AG09319 (cell line): ENCODE measurements at places on chromosomes 2 and 18.

DNA sequence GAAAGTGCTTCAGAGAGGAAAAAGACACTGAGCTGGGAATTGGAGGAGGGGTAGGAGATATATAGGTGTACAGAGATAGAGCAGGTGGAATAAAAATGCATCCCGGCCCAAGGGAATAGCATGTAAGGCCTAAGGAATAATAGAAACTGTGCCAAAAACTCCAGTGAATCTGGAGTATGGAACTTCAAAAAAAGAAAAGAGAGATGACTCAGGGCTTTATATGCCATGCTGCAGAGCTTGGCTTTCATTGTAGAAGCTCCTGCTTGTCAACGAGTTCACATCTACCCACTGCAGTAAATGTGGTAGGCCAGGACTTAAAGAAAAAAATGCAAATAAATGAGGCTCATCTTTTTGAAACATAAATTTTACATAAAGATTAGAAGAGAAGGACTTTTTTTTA lies 131.8 kb downstream of the MREG start:
- DNase-seq = no peak

DNA sequence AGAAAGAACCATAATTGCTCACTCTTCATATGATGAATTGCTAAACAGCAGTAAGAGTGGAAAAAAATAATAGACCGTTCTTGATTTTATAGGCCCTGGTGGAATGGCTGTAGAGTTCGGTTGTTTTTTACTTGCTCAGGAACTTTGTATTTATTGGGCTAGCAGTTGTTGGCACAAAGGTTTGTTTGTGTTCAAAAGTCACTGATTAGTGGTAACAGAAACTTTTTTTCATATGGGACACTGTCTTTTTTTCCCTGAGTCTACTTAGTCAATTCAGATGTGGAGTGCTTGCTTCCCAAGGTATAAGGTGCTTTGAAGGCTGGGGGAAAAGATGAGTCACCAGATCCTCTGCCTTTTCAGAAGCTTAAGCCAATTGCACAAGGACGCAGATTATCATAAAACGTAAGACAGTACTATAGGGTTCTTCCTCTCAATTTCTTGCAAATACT lies 25.8 kb downstream of the PHLPP1 start:
- DNase-seq = no peak

GRCh38 chr2:58992062-58992706 lies 751.1 kb upstream of the FANCL start:
- peak; percentile 7 for DNase-seq

DNA sequence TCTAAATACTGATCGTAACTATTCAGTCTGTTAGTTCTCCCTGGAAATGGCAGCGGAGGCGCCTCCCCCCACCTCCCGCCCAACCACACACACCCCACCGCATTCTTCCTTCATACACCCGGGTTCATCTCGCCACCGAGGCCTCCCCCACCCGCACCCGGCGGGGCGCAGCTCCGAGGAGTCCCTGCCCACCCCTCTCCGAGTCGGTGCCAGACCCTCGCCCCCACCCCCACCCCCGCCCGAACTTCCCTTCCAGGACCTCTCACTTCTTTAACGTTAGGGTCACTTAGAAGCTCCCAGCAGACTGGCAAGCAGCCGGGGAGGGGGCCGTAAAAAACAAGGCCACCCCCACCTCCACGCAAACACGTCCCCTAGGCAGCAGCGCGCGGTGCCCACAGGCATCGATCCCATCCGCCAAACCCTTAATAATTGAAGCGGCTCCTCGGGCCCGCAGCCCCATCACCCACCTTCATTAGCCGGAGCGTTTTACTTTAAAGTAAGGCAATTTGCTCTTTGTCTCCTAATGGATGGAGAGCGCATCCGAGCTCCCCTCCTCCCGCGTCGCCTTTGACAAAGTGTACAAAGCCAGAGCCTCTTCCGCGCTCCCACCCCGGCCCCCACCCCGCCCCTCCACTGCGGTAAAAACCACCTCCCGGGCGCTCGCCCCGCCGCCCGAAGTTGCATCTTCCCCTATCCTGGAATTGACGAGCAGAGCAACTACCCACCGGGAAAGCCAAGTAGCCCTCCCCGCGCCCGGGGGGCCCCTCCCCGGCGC lies 624 bp downstream of the ZNF516 start:
- no peak for DNase-seq

GRCh38 chr2:239600650-239601049 lies 199.8 kb upstream of the HDAC4 start:
- no peak for DNase-seq
